Activated CD8-positive, alpha-beta T cell treated with anti-CD3 and anti-CD28 coated beads for 36 hours (primary cell): ENCODE measurements at places on chromosomes 5 and 9. TPM values are rescaled to one million over a fixed set of nuclear protein-coding genes. Genes with fewer than 3 reads are reported as not detected.

DNA sequence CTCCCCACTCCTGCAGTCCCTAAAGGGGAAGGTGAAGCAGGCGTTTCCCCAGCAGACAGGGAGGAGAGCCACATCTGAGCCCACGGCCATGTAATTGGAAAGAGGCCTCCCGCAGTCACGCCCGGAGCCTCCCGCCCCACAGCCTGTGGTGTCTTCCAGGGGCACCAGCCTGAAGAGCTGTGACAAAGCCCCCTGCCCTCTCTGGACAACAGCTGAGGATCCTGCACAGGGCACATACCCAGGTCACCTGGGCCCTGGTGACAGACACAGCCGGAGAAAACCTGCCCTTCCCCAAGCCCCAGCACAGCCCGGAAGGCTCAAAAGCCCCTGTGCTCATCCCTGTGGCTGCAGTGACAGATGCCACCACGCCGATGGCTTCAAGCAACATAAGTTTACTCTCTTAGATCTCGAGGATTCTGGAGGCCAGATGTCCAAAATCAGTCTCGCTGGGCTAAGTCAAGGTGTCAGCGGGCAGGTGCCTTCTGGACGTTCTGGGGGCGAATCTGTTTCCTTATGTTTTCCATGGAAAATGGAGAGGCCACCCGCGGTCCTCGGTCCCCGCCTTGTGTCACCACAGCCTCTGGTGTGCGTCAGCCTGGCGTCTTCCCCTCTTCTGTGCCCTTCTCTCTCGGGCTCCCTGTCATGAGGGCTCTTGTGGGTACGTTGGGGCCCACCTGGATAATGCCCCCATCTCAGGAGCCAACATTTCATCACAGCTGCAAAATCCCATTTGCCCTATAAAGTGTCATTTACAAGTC lies 71.5 kb downstream of the PSMB7 start:
- no peak overlapping the region for H3K27ac ChIP-seq
- H3K36me3 ChIP-seq: peaks cover 2% of the 10 kb centered on the region
- no peaks in the 10 kb centered on the region for H3K4me1 ChIP-seq
- no peaks in the 10 kb centered on the region for H3K27me3 ChIP-seq
- no peak overlapping the region for H3K4me3 ChIP-seq
- DNase-seq: no peak

GRCh38 chr9:121326130-121326838 lies 43.8 kb downstream of the STOM start:
- peaks cover 8% of the 10 kb centered on the region for H3K4me1 ChIP-seq
- no peak overlapping the region for H3K27ac ChIP-seq
- H3K36me3 ChIP-seq: peaks cover 4% of the 10 kb centered on the region
- no peaks in the 10 kb centered on the region for H3K27me3 ChIP-seq
- H3K4me3 ChIP-seq: no peak overlapping the region
- DNase-seq: no peak

- peaks cover 34% of the 10 kb centered on the region for H3K4me1 ChIP-seq
- DNase-seq: no peak
- H3K27ac ChIP-seq: peak overlapping the region; percentile 91
- H3K27me3 ChIP-seq: no peaks in the 10 kb centered on the region
Measured at GRCh38 chr5:139481580-139482049, 943 bp downstream of the STING1 start.

- H3K27ac ChIP-seq: peak within 1 kb of the TSS; percentile 71
- peak; percentile 69 for DNase-seq
- peak within 1 kb of the TSS; percentile 80 for H3K4me3 ChIP-seq
- H3K27me3 ChIP-seq: peaks cover 1% of the 10 kb centered on the region
- H3K4me1 ChIP-seq: peaks cover 11% of the 10 kb centered on the region
Measured at GRCh38 chr9:137224830-137225694, at the start of gene CYSRT1. Gene CYSRT1 (plus strand): TSS chr9:137225174. CDS start chr9:137225622, 448 bp downstream.

DNA sequence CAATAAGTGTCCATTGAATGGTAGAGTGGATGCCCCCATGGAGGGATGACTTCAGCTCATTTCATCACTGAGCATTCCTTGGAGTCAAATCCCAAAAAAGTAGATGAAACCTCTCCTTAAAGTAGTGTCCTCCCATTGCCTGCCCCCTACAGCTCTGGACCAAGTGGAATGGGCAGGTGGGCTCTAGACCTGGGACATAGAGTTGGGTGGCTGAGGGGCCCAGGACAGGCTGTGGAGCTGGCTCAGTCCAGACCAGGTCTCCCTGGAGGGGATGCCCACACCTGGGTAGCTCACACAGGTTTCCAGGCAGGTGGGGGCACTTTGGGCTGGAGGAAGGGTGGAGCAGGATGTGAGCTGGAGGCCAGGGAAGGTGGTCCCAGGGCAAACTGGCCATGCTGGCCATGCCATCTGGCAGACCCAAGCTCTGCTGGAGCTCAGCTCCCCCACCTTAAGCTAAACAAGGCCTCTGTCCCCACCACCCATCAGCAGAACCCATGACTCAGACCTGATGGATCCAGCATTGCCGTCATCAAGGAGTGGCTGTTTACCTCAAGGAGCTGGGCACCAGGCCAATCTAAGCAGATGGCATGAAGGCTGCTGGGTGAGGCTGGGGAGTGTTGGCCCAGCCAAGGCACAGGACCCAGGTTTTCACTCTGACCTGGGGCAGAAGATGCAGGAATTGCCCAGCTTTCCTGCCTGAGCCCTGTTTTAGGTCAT lies 6.2 kb upstream of the SPINK4 start:
- H3K36me3 ChIP-seq: no peaks in the 10 kb centered on the region
- H3K4me1 ChIP-seq: no peaks in the 10 kb centered on the region
- no peak overlapping the region for H3K27ac ChIP-seq
- H3K27me3 ChIP-seq: no peaks in the 10 kb centered on the region

DNA sequence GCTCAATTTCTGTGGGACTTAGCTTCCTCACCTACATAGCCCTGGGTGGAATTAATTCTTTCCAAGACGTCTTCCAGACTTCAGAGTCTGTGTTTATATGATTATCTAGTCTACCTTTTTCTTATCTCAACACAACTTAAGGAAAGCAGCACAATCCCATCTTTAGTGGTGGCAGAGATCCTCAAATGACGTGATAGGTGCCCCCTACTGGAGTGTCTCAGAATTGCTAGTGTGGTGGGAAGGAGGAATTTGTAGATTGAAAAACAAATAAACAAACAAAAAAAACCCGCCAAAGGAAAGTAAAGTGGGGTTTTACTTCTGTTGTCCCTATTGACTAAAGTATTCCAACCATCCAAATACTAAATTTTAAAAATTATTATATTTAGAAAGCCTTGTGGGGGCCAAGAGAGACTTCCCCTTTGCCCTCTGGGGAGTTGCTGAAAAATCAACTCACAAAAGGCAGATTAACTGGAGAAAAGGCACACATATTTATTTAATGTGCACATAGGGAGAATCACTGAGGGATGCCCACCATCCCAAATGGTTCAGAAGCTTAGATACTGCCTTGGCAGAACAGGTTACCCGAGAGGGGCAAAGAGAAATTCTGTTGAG lies 283.3 kb downstream of the TMEM167A start:
- H3K27me3 ChIP-seq: no peaks in the 10 kb centered on the region
- no peaks in the 10 kb centered on the region for H3K36me3 ChIP-seq
- peak; percentile 60 for DNase-seq
- no peak overlapping the region for H3K27ac ChIP-seq

DNA sequence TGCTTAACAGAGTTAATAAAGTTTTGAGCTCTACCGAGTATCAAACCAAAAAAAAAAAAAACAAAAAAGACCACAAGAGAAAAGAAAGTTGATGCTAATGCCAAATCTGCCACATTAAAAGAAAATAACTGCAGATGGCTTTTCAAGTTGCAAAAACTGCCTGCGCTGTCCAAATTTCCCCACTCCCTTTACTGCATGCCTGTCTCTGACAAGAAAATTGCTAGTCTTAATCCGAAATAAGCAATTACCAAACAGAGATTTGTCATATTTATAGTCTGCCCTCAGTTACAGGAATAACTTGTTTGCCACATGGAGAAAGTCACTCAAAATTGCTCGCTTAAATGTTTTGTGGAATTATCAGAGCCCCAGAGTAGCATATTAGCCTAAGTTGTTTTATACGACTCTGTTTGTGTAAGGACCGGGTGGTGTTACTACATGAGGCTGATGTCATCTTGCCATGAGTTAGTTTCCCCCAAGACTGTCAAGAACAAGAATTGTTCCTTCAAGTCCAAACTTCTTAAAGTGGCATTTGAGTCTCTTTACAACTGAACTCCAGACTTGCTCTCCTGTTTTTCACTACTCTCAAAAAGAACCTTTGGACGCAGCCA lies 160.9 kb downstream of the CEP120 start:
- H3K36me3 ChIP-seq: no peaks in the 10 kb centered on the region
- H3K27me3 ChIP-seq: no peaks in the 10 kb centered on the region
- H3K4me1 ChIP-seq: no peaks in the 10 kb centered on the region
- no peak overlapping the region for H3K27ac ChIP-seq

DNA sequence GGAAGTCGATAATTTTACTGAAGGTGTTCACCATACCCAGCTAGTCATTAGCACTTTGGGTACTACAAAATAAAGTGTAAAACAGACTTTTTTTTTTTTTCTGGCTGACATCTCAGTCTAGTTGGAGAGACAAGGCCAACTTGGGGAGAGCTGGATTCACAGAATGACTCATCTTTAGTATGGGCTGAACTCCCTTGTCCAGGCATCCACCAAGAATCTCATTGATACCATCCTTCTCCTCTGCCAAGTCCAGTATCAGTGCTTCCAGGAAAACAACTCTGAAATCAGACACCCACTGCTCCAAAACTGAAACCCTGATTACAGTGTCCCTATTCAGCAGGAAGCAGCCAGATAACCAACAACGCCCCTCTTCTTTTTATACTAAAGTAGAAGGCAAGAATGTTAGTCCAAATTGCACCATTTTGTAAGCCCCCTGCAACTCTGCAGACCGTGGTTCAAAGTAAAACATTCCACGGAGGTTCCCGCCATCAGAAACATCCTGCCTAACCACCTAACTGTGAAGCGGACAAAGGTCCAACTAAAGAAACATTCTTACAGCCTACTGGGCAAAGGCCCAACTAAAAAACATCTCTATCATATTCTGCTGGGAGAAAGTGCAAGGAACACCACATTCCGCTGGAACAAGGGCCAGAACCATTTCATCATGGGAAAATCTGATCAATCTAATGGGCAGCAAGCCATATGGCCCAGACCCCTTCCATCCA lies 728.2 kb downstream of the BRINP1 start:
- H3K27me3 ChIP-seq: no peaks in the 10 kb centered on the region
- H3K36me3 ChIP-seq: no peaks in the 10 kb centered on the region
- H3K4me1 ChIP-seq: no peaks in the 10 kb centered on the region

- no peak overlapping the region for H3K4me3 ChIP-seq
- no peak overlapping the region for H3K27ac ChIP-seq
- DNase-seq: no peak
- no peaks in the 10 kb centered on the region for H3K4me1 ChIP-seq
- peaks cover 2% of the 10 kb centered on the region for H3K36me3 ChIP-seq
Measured at GRCh38 chr5:126263591-126264184, 159.5 kb upstream of the GRAMD2B start.

The KIF12 gene
- not detected for total RNA-seq

The GCNT4 gene
- 2.4 TPM for total RNA-seq

The IRX1 gene
- total RNA-seq: not detected

The PDCD1LG2 gene
- total RNA-seq: 0.14 TPM

The CRB2 gene
- 0.09 TPM for total RNA-seq
